ENCODE measurements at places on chromosomes 2 and 18.

DNA sequence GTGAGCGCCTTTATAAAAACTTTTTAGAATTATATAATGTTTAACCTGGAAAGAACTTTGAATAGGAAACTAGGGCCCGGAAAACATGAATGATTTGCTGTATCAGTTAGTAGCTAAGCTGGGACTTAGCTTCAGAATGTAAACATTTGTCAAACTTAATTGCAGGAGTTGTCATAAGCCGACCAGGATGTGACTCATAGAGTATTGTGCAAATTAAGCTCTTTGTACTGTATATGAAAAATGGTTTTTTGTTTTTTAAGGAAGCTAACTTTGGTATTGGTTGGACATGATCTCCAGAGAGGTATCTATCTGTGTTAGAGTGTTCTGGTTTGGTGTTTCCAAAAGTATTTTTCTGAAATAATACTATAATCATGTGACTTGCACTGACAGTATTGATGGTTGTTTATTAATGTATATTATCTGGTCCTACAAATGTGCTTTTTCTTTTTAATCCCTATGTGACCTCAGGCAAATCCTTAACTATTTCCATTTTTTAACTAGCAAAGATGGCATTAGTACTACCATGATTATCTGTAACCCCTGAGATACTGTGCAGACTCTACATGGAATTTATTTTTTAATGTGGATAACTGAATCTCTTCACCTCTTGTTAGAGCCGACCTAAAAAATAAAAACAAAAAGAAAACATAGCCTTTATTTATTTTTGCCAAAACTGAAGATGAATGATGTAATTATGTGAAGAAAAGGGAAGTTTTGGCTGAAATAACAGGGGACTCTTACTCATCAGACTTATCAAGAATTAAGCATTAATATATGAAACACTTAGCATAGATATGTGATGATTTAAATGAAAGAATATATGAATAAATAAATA, 11.7 kb downstream of the YIPF4 start:
- DNase-seq, result no peak

DNA sequence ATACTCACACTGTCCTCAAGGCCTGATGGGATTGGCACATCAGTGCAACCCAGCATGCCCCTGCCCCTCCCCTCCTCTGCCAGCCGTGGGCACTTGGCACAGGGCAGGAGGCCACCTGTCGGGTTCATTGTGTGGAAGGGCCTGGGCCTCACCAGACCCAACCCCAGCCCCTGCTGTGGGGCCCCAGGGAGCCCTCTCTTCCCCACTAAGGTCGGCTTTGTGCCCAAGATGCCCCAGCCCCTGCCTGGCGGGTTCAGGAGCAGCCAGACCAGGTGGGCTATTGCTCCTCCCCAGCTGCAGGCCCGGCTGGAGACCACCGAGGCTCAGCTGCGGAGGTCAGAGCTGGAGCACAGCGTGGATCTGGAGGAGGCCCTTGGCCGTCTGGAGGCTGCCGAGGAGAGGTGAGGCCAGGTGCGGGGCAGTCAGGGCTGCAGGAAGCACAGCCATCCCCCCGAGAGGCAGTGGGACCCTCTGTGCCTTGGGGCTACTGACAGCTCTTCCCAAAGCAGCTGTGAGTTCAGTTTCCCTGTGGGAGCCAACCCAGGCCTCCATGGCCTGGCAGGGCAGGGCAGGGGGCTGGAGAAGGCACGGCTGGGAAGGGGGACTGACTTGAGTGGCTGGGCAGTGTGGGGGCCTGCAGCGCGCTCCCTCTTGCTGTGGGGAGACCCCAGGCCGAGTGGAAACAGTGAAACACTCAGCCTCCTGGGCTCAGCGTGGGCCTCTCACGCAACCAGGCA, 16.3 kb downstream of the CROCC2 start:
- DNase-seq, result no peak

- DNase-seq, result no peak
Measured at GRCh38 chr2:203498161-203498560, 36.9 kb downstream of the RAPH1 start.

- peak; percentile 76 for DNase-seq
Measured at GRCh38 chr2:42368817-42369531, 8.0 kb upstream of the COX7A2L start.

DNA sequence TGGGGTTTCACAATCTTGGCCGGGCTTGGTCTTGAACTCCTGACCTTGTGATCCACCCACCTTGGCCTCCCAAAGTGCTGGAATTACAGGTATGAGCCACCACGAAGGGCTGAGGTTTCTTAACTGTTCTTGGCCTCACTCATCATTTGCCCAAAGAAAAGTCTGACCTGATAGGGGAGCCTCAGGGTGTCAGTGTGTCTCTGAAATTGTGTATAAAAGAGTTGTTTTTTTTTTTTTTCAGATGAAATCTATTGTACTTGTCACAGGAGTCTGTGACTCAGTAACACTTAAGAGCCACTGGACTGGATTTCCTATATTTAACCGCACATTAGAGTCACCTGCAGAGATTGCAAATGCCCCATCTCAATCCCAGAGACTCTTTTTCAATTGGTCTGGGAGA, 16.9 kb downstream of the PMAIP1 start:
- no peak for DNase-seq

GRCh38 chr18:22278798-22279197, 109.4 kb downstream of the GATA6 start:
- no peak for DNase-seq

DNA sequence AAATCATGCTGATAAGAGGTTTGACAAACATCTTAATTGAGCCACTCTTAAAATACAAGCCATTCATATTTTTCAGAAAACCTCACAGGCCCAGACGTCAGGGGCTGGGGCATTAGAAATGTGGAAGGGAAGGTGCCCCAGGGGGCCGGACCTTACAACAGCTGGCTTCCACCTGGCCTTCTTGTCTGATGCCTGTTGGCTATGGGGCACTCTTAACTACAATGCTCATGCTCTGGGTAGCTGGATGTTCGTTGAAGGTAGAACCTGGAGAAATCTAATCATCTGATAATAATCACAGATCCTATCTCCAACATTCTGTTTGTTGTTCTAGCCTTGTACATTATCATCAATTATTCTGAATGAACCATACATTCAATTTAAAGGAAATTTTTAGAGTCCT, 156.9 kb upstream of the SOX11 start:
- no peak for DNase-seq

GRCh38 chr18:505483-506122, 5.1 kb upstream of the COLEC12 start:
- DNase-seq, result peak; percentile 26

DNA sequence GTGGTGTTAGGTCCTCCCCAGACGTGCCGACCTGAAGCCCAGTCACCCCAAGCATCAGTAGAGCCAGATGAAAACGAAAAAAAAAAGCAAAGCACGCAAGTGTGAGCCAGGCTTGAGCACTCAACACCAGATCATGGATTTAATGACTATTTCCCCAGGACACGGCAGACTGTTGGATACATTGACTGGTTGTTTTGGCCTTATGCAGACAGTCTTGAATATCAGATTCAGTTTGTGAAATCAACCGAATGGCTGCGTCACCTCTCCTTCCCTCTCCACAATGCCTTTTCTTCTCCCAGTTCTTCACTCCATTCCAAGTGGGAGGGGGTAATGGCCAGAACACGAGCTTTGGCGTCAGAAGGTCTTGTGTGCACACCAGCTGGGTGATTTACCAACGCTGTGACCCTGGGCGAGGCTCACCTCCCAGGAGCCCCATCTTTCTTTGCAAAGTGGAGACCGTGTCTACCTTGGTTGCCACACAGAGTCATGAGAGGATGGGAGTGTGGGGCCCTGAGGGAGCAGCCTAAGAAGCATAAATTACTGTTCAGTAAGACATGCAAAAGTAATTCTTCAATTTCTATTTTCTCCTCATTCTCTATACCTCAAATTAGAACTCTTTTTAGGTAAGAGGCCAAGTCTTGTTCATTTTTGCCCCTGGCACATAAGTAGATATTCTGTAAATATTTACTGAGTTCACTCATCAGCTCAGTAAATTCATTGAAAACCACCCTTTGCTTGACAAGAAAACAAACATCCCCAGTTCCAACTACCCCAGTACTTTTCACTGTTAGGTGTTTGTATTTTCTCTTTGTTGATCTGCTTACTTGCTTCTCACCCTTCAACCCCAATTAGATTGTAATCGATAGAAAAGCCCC, 181.1 kb upstream of the COPS8 start:
- DNase-seq, result no peak

- no peak for DNase-seq
Measured at GRCh38 chr2:424306-425171, 136.6 kb upstream of the ALKAL2 start.

- DNase-seq, result no peak
Measured at GRCh38 chr2:172552547-172553291, 3.2 kb upstream of the PDK1 start.

DNA sequence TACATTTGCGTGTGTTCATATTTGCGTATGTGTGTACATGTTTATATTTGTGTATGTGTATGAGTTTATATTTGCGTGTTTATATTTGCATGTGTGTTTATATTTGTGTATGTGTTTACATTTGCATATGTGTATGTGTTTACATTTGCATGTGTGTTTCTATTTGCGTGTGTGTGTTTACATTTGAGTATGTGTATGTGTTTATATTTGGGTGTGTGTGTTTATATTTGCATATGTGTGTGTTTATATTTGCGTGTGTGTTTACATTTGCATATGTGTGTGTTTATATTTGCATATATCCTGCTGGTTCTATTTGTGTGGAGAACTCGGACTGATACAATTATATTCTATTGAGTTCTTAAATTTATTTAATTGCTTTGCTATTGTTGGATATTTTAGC, 115.2 kb upstream of the CTDP1 start:
- no peak for DNase-seq

GRCh38 chr18:39186008-39186407, 1620.4 kb upstream of the CELF4 start:
- no peak for DNase-seq

- peak; percentile 37 for DNase-seq
Measured at GRCh38 chr18:34867520-34867919, 157.4 kb downstream of the DTNA start.

GRCh38 chr2:24175631-24176187, 856 bp downstream of the FAM228A start:
- no peak for DNase-seq

DNA sequence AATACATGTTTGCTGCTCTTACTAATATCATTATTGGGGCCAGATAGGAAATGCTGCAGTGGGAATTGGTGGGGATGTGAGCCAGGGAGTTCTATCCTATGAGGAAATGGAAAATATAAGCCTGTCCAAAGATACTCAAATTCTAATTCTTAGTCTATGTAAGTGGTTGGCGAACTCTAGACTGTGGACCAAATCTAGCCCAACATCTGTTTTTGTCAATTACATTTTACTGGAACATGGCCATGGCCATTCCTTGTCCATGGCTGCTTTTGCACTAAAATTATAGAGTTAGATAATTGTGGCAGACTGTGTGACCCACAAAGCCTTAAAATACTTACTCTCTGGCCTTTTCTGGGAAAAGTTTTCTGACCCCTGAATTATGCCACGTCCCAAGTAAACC, 113.3 kb downstream of the MGAT5 start:
- DNase-seq, result no peak

- no peak for DNase-seq
Measured at GRCh38 chr2:28318023-28318422, 74.6 kb upstream of the FOSL2 start.

GRCh38 chr2:41199334-41199733, 747.4 kb upstream of the SLC8A1 start:
- peak; percentile 23 for DNase-seq

- DNase-seq, result peak; percentile 87
Measured at GRCh38 chr2:9703085-9703678, 72.4 kb upstream of the YWHAQ start.

GRCh38 chr18:23548275-23548674, 38.0 kb downstream of the NPC1 start:
- DNase-seq, result no peak

DNA sequence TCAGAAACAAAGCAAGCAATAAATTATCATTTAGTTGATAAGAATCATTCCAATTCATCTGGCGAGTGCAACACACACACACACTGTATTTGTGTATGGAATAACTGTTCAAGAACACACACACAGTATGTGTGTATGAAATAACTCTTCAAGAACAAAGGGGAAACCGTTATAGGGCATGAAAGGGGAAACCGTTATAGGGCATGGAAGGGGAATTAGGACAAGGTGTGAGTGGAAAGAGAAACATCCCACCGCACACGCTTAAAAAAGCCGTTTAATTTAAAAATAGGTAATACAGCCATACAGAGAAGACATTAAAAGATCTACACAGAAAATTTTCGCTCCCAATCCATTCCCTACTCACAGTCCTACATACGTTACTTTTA, 607 bp upstream of the TSN start:
- DNase-seq, result no peak

DNA sequence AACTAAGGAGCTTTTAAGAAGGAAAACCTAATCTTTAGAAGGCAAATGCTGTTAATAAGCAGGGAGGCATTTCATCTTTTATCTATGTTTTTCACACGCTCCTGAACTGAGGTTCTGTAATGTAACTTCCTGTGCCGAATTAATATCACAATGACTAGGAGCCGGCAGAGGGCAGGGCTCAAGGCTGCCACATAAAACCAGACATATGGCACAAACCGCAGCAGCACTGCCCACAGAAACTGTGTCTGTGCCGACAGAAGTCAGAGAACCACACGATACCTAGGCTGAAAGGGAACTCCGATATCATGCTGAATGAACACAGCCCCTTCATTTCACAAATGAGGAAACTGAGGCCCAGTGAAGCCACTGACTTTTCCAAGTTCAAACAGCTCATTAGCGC, 112.1 kb downstream of the EIPR1 start:
- DNase-seq, result no peak

DNA sequence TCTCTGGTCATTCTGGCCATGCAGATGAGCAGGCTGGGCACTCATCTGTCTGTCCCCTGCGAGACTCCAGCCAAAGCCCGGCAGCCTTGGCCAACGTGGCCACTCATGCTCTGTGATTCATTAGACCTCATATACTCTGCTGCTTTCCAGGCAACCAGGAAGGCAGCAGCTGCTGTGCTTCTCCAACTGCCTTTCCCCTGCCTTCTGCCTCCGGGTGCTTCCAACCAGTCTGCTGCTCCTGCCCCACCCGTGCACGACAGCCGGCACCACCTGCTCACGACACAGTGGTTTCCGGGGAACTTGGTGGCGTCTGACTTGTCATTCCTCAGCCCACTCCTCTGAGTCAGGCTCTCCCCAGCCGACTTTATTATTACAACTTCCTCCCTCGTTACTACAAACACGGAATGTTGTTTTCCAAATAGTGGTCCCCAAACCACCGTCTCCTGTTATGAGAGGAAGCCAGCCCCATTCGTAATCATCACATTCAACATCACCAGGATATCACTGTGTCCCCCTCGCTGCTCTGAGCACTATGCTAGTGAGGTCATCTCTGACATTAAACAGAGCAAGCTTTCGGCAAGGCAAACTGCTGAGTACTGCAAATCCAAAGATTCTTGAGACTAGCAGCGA, 392.4 kb downstream of the ALK start:
- DNase-seq, result no peak

GRCh38 chr2:24486636-24487205, 4.3 kb upstream of the NCOA1 start:
- DNase-seq, result no peak

GRCh38 chr2:70717431-70718038, 50.5 kb downstream of the ADD2 start:
- DNase-seq, result no peak

Measured in NCI-H748 treated with DMSO at 0.1 percent for 48 hours (cell line).